ENCODE measurements at places on chromosomes 5 and 9.

GRCh38 chr5:113678924-113679575 is 165.6 kb downstream of the YTHDC2 start:
- DNase-seq = peak; percentile 11

GRCh38 chr5:120765189-120765588 is 301.1 kb downstream of the PRR16 start:
- no peak for DNase-seq

GRCh38 chr9:68844157-68844556 is 139.1 kb downstream of the PIP5K1B start:
- no peak for DNase-seq

DNA sequence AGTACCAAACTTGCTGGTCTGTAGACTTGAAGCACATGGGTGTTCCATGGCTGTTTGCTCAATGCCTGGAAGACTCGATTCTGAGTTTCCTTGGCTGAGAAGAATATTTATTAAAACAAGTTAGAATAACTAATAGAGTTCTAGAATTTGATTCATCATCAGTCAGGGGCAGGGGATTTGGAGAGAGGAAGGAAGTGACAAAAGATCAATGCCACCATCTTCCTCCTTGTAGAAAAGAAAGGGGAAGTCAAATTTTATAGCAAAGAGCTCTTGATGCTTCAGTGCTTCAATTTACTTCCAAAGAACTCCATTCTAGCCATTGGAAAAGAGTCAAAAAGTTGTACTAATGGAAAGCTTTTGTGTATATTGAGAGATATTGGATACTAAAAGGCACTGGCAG is 236.3 kb downstream of the MCTP1 start:
- DNase-seq = no peak

DNA sequence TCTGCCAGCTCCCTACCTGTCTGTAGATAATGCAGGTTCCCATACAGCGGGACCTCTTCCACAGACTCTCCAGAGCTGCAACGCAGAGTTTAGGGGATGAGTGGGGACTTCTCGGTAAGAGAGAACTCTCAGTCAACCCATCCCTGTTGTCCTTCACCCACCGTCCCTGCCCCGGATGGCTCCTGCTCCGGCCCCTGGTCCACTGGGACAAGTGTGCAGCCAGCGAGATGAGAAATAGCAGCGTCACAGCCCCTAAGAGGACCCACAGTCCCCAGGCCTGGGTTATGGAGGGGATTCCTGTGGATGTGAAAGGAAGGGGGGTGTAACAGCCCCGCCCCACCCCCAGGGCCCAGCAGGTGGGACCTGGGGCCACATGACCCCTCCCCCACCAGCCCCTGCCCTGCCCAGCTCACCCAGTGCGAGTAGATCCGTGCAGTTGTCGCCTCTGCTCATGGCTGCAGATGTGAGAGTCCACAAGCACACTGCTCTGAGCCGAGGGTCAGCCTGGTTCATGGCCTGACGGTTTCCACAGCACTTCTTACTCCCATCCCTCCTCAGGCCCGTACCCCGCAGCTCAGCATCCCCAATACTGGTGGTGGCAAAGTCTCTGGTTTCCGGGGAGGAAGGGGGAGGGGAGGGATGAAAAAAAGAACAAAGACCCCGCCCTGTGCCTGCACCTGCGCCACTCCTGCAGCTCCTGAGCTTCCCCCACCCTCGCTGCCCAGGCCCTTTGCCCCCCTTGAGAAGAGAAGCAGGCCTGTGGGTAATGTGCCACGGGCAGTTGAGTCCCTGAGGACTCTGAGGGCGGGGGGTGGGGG is at the start of gene SIT1:
Gene SIT1 (minus strand): TSS at position 591 of the 818 bp plus-strand sequence. CDS start 78 bp downstream, at position 513.
- DNase-seq = peak; percentile 55

DNA sequence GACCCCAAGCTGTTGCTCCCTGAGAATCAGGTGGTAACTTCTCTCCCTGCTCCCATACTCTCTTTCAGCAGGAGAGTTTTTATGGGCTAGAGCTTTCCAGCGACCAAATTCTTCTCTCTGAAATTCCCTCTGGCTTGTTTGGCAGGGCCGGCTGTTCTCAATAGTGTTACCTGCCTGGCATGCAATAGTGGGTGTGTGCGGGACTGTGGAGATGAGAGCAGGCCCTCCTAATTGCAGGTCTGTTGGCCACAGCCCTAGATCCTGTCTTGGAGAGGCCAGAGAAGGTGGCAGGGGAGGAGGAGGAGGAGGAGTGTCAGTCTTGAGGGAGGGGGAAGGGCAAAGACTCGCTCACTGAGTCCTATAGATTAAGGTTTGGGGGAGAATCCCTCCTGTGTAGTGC is 29.5 kb downstream of the AQP7 start:
- DNase-seq = no peak

GRCh38 chr9:36992501-36993316 is 41.4 kb downstream of the PAX5 start:
- no peak for DNase-seq

All from CD4-positive, alpha-beta T cell treated with Interleukin-6 at 100 ng/mL for 8 hours (primary cell).